IPS DF 6.9 (cell line): ENCODE measurements at places on chromosomes 1 and 21.
A peak's percentile ranks its signal among the peaks of the same experiment; 100 is the strongest.

DNA sequence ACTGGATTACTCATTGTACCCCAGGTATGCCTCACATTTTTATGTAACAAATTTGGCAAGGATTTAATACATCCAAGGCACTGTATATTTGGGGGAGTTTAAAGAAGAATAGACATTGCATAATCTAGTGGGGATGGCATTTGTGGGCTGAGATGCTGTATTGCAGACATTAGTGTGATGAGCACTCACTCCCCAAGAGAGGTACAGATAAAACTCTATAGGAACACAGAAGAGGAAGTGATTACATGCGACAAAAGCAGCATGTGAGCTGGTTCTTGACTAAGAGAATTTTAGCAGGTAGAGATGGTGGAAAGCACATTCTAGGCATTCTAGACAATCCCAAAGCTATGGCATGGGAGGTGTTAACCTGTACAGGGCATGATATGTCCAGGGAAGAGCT, 24.2 kb upstream of the CDC14A start:
- DNase-seq = no peak

GRCh38 chr1:242432491-242433095, 91.9 kb downstream of the PLD5 start:
- no peak for DNase-seq

DNA sequence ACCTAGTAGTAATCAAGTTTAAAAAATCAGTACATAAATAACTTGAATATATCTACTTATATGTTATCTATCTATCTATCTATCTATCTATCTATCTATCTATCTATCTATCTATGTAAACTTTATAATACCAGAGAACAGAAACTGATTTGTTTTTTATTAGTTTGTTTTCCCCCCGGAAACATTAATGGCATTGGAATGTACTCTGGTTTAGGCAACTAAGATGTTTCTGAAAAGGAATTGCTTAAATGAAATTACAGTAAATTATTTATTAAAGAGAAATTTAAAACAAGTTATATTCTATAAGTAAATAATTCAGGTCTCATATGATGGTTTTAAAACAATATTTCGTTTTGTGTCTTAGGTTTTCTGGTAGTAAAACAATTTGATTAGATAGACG, 681.0 kb upstream of the ADAMTS5 start:
- DNase-seq = no peak

GRCh38 chr1:184698969-184699368, 55.7 kb downstream of the EDEM3 start:
- no peak for DNase-seq

GRCh38 chr1:8015809-8016165, 10.3 kb downstream of the ERRFI1 start:
- DNase-seq = no peak

- peak; percentile 47 for DNase-seq
Observed at GRCh38 chr1:198699167-198700015, 60.6 kb downstream of the PTPRC start.

- no peak for DNase-seq
Observed at GRCh38 chr1:202162047-202162417, 1.6 kb upstream of the PTPN7 start.

DNA sequence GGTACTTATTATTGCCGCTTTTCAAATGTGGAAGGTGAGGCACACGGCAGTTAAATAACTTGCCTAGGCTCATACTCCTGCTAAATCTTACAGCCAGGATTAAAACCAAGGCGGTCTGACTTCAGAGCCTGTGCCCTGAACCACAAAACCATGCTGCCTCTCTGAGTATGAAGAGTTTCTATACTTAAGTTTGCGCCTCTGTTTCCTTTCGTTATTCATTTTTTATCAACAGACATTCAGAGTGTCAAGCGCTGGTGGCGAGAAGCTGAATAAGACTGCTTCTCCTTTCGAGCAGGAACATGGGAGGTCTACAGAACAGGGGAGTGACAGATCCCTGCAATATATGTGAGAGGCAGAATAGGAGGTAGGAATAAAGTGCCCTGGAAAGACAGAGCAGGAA, 96.0 kb upstream of the DUSP10 start:
- DNase-seq = no peak

DNA sequence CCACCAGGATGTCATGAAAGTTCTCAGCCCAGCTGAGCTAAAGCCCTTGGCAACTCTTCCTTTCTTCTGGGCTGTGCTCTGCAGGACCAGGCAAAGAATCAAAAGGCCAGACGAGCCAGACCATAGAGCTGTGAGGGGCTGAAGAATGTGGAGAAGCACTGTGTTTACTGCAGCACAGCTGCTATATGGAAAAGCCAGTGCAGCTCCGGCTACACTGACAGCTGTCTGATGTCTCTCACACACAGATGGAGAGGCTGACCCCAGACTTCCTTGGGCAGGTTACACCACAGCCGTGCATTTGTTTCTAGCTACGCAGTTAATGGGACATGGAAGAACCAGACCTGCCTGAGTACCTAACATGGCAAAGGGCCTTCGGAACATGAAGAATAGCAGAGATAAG, 40.3 kb downstream of the CD247 start:
- no peak for DNase-seq

DNA sequence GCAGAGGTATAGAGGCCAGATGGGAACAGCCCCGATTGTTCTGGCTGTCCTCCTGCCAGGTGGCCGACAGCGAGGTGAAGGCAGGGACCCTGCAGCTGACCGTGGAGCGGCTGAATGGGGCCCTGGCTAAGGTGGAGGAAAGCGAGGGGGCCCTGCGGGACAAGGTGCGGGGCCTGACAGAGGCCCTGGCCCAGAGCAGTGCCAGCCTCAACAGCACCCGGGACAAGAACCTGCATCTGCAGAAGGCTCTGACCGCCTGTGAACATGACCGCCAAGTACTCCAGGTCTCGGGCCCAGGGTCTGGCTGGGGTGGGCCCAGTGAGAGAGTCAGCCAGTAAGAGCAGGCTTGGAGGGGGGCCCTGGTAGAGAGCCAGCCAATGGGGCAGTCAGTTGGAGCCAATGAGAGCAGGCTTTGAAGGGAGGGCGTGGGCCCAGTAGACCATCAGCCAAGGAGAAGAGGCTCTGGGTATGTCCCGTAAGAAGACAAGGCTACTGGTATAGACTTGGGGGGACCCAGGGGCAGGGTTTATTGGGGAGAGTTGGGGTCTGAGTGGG, 11.3 kb downstream of the MFAP2 start:
- DNase-seq = no peak

DNA sequence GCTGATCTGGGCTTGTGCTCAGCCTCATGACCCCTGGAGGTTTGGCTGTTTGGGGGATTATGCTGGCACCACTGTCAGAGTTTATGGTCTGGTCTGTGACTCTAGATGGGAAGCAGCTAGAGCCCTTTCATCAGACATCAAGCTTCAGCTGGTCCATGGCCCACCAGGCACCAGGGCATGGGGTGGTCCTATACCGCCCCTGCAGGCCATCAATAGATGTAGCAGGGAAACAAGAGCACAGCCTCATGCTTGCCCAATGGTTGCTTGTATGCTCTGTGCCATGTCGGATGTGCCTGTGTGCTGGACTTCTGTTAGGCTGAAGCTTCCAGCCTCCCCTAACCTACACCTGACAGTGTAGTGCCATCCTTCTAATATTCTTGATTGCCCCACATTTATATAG, 71.1 kb upstream of the CD34 start:
- DNase-seq = no peak

DNA sequence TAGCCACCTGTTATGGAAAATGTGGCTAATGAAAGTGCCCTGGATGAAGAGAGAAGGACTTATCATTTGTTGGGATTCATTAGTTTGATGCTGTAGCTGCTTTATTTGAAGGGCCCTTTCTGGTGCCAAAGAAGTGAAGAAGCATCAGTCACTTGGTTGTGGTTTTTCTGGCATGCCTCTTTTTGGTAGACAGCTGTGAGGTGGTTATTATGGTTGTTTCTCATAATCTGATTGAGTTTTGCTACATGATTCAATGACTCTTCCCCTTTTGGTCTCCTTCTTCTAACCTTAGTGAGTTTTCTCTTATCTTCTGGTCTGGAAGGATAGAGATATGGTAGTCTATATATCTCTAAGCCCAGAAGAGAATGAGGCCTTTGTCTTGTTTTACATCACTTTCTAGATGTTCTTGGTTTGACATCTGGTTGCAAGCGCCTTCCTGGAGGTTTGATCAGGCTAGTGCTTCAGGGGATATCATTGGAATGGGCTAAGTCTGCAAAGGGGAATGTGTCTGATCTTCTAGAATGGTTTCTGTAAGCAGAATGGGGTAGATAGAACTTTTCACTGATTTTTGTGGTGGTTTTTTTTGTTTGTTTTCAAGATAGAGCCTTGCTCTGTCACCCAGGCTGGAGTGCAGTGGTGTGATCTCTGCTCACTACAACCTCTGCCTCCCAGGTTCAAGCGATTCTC, 26.0 kb downstream of the ARID1A start:
- DNase-seq = no peak

- DNase-seq = no peak
Observed at GRCh38 chr1:15212216-15212953, 34.6 kb upstream of the FHAD1 start.

- DNase-seq = no peak
Observed at GRCh38 chr1:179228783-179229213, 679 bp downstream of the ABL2 start.

GRCh38 chr1:193846876-193847604, 660.6 kb upstream of the B3GALT2 start:
- DNase-seq = no peak

DNA sequence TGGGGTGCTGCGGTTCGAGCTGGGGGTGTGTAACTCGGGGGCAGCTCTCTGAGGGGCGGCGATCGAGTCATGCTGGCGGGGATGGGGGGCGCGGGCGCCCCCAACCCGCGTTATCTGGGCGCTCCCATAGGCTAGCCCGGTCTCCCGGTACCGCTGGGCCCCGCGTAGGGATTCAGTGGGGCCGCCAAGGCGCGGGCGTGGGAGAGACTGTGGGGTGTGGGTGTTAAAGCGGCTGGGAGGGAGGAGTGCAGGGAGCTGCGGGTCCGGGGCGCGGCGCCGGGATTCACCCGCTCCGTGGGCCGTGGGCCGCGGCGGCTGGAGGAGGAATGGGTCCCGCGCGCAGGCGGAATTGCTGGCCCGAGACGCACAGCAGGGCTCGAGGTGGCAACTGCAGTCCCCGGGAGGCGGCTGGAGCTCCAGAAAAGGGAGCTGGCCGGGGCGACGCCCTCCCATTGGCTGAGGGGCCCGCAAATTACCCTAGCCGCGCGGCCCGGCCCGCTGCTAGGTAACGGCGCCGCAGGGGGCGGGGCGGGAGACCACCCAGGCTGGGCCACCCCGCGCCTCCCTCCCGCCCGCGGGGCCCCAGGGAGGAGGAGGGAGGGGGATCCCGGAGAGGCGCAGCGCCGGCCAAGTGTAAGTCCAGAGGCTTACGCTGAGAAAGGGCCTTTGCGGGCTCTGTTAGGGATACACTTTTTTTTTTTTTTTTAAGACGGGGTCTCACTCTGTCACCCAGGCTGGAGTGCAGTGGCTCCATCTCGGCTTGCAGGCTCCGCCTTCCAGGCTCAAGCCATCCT, at the start of gene PTCH2:
PTCH2 (minus strand) TSS at position 392 of the 794 bp plus-strand sequence; CDS start at position 71, 321 bp downstream.
- no peak for DNase-seq

GRCh38 chr1:214472364-214472763, 79.0 kb downstream of the PTPN14 start:
- no peak for DNase-seq

DNA sequence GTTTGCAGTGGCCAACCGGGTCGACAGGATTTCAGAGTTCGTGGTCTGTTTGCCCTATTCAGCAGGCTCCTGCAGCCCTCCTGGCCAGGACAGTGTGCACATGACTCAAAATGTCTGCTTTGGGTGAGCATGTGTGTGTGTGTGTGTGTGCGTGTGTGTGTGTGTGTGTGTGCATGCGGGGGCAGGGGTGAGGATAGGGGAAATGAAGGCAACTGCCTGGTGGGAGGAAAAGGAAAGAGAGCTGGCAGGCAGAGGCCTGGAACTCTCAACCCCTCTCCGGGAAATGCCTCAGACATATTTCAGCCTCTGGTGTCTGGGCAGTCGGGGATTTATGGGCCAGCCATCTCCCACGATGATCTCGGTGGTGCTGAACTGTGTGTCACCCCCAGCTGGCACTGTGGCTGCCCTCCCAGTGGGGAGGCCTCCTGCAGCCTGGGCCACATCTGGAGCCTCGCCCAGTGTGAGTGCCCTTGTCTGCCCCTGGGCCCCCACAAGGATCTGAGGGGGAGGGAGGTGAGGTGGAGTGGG, 15.2 kb downstream of the CDCP2 start:
- DNase-seq = no peak

- no peak for DNase-seq
Observed at GRCh38 chr1:114037962-114038816, 58.9 kb downstream of the OLFML3 start.

DNA sequence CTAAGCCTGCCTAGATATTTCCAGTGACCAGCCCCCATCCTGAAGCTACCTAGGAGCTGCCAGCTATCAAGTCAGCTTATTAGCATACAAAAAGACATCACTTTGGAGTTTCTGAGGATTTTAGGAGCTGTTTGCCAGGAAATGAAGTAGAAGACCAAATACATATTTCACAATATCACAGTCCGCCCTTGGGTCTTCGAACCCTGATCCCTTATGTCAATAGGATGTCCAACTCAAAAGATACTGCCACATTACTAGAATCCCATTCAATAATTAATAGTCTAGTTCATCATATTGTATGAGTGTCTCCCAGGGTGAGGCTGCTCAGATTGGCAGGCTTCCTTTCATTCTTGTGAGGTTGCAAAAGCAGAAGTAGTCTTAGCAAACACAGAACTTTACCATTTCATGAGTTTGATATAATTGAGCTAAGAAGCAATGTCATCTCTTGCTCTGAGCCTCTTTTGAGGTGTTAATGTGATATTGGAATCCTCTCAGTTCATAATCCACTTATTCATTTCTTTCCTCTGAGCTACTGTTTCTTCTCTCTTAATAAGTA, 13.6 kb downstream of the IPO9 start:
- DNase-seq = no peak

- DNase-seq = peak; percentile 35
Observed at GRCh38 chr1:209335178-209335577, 248.3 kb upstream of the CAMK1G start.

DNA sequence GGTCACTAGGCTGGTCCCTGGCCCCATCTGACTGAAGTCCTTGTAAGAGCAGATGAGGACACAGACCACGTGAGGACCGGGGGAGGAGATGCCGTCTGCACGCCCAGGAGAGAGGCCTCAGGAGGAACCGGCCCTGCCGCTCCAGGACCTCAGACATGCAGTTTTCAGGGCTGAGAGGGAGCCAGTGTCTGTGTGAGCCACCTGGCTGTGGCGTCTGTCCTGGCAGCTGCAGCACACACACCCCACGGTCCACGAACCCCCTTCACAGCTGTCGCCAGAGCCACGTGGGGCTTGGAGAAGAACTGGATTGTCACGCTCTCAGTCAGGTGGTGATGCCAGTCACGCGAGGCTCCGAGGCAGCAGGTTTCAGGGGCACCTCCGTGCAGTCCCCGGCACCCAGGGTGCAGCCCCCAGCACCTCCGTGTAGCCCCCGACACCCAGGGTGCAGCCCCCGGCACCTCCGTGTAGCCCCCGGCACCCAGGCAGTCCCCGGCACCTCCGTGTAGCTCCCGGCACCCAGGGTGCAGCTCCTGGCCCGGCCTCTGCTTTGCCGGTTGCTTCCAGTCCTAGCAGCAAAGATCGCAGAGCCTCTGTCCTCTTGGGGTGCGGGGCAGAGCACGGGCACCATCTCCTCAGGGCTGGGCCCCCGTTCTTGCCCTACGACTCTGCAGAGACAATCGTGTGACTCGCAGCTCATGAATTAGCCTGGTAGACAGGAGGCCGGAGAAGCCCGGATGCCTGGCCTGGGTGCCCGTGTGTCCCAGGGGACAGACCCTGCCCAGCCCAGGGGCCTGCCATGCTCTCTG, 19.0 kb upstream of the SUMO3 start:
- no peak for DNase-seq
